ENCODE measurements at places on chromosomes 7 and 10. TPM values are rescaled to one million over a fixed set of nuclear protein-coding genes. Genes with fewer than 3 reads are reported as not detected.

DNA sequence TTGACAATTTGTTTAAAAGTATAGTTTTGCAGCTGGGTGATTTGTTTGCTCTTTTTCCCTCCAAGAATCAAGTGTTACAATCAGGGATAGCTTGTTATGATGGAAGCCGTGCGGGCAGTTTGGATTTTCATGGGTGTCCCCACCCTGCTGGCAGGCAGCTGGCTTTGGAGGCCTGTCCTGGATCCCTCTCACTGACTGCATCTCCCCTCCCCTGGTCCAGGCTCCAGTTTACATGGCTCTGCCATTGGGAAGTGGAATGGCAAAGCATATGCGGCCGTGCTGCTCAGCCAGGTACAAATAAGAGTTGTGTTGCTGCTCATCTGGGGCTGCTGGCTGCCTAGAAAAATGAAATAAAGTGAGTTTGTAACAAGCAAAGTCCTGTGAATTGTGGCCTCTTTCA lies 76.0 kb downstream of the CXCL12 start:
- DNase-seq, result no peak

GRCh38 chr10:90175161-90175681 lies 473.8 kb downstream of the KIF20B start:
- no peak for DNase-seq

GRCh38 chr7:5709347-5709950 lies 72.0 kb downstream of the RNF216 start:
- no peak for DNase-seq

DNA sequence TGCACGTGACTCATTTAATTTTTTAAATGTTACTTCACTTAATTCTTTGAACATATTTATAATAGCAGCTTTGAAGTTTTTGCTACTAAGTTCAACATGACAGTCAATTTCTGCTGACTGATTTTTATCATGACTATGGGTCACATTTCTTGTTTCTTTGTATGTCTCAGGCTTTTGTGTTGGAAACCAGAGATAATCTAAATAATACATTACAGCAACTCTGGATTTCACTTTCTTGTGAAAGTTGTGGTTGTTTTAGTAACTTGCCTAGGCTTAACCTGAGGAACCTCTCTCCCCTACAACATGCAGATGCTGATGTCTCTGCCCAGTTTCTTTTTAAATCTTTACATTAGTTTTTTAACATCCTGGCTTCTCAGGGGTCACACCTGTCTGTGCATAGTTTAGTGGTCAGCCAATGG lies 180.8 kb downstream of the CCDC71L start:
- DNase-seq, result no peak

DNA sequence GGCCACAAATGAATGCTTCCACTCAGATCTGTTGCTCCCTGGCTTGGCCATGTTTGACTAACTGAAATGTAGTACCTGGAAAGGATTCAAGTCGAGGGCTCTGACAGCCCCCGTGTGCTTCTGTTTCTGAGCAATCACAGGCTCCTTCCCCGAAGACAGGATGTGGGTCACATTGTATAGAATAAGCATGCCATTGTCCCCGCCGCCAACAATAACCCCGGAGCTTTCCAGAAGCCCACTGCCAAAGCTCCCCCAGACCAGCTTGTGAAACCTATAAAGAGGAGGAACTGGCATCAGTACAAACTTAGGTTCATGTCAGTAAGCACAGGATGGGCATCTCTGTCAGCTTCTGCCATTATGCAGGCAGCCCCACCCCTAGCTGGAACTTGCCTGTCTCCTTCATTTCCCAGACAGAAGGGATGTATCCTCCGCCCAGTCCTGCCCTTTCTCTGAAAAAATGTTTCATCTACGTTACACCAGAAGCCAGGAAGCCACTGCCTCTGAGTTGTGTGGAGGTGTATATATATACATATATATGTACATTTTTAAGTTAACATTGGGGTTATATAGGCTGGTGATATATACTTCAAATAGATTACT lies 10.3 kb downstream of the SEC31B start:
- no peak for DNase-seq

- no peak for DNase-seq
Measured at GRCh38 chr7:66732439-66732838, 8.1 kb upstream of the RABGEF1 start.

DNA sequence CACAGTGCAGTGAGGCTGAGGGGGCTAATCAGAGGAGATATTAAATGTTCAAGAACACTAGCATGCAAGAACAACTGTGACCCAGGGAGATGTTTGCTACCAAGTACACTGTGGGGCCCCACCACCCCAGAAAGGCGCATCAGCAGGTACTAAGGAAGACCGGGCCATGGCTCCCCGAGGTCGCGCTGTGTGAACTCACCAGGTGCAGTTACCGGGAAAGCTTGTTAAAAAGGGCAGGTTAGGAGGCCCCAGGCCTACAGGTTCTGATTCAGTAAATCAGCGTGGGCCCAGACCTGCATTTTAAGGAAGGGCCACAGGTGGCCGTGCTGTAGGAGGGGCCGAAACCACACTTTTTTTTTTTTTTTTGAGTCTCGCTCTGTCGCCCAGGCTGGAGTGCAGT lies 54.6 kb downstream of the TMEM209 start:
- no peak for DNase-seq

The ACHE gene
- 0.96 TPM for total RNA-seq

GRCh38 chr7:137696376-137696775 lies 150.4 kb downstream of the DGKI start:
- no peak for DNase-seq

The RASSF4 gene
- total RNA-seq, result 156 TPM

The LEP gene
- total RNA-seq, result 278 TPM

All from omental fat pad (tissue), 4 donors.